ENCODE measurements at places on chromosomes 2 and 18.

GRCh38 chr2:104790901-104791495, 62.9 kb upstream of the POU3F3 start:
- no peak for DNase-seq

DNA sequence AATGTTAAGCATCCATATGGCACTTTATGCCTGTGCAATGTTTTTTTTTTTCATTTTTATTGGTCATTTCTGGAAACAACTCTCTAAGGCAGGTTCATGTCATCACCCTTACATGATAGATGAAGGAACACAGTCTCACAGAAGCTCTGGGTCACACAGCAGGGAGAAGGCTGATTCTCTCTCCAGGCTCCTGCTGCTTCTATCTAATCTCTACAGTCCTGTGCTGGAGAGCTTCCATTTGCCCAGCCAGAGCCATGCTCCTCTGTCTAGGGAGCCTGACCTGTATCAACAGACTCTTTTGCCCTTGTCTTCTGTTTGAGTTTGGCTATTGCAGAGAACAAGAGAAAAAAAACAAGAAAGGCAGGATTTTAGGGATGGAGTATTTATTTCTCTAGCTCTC, 584.8 kb downstream of the MBD2 start:
- no peak for DNase-seq

- no peak for DNase-seq
Observed at GRCh38 chr2:163182764-163183354, 344.3 kb upstream of the KCNH7 start.

DNA sequence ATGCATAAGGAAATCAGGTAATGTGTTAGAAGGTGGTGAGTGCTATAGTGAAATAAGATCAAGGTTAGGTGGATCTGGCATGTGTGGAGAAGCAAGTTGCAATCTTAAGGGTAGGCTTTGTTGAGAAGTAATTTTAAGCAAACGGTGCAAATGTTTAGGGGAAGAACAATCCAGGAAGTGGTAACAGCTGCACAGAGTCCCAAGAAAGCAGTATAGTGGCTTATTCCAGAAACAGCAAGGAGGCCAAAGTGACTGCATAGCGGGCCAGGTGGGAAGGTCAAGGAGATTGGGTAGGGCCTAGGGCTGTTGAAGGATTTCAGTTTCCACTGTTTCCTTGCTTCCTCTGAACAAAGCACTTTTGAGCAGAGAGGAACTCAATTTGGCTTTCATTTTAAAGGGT, 30.0 kb upstream of the RAB1A start:
- no peak for DNase-seq

DNA sequence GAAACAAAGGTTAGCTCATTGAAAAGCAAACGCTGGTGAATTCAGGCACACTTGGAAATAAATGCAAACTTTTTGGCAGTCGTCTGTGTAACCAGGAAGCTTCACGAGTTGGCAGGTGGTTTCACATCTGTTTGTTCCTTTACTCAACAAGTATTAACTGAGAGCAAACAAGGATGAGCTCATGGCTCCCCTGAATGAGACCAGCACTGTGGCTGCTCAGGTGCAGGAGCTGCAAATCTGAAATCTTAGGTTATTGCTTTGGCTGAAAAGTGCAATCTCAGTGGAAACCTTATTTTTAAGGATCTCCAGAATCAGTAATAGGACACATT, 46.3 kb downstream of the SH3RF3 start:
- DNase-seq: no peak

- DNase-seq: no peak
Observed at GRCh38 chr18:13269521-13270011, 51.0 kb downstream of the LDLRAD4 start.

DNA sequence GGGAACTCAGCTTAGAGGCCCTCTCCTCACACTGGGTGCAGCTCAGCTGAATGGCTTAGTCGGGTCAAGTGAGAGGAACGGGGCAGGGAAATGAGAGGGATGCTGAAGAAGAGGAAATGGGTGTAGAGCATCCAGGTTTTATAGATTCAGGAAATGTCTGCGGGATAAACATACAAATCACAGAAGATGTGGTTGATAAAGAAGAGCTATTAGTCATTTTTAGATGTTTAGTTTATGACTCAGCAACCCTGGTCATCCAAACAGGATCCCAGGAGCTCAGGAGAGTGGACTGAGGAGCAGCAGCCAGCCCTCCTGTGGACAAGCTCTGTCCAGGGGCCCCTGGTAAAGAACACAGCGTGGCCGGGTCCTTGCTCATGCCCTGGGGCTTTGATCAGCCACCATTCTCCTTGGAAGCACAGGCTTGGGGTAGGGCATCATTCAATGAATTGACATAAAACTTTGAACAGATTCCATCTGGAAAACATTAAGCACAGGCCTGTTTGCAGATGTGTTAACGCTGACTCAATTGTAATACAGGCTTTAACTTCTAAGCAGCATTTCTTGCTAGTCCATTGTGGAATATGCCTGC, 83.0 kb downstream of the NPAS2 start:
- DNase-seq: no peak

GRCh38 chr2:48569433-48569832, 39.5 kb downstream of the STON1 start:
- no peak for DNase-seq

DNA sequence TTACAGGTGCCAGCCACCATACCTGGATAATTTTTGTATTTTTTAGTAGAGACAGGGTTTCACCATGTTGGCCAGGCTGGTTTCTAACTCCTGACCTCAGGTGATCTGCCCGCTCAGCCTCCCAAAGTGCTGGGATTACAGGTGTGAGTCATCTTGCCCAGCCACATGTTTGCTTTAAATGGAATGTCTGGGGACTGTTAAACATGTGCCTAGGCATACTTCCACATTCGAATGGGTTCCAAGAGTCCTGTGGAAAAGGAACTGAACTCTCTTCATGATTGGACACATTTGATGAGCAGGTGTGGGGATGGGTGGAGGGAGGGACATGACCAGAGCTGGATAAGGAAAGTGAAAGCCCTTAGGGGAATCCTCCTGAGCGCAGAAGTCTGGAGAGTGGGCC, 58.4 kb upstream of the GREB1L start:
- DNase-seq: no peak

GRCh38 chr18:59551902-59552635, 145.2 kb downstream of the CCBE1 start:
- DNase-seq: no peak
